ENCODE measurements at places on chromosomes 2 and 18.

DNA sequence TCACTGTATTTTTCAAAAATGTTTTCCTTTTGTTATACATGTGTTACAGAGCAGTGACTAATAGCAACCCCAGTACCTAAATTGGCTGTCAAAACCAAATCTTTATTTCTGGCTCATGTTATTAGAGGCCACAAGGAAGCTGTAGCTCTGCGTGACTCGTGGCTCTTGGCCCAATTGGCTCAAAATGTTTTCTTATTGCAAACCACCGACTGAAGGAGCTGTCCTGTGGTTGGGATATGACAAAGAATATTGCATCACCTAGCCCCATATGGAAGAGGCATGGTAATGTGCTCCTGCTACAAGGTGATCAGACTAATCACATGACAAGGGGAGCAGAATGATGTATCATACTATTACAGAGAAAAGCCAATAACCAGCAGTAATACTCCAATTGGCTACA lies 1058.5 kb downstream of the CBLN2 start:
- DNase-seq: no peak

DNA sequence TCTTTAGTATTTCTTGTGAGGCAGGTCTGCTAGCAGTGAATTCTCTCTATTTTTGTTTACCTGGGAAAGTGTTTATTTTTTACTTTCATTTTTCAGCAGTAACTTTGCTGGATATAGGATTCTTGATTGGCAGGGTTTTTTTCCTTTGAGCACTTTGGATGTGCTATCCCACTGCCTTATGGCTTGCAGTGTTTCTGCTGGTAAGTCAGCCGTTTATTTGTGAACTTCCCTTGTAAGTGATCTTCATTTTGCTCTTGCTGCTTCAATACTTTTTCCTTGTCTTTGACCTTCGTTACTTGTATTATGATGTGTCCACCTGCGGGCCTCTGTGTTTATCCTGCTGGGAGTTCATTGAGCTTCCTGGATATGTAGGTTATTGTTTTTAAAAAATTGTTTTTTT lies 54.7 kb downstream of the SLC66A2 start:
- no peak for DNase-seq

DNA sequence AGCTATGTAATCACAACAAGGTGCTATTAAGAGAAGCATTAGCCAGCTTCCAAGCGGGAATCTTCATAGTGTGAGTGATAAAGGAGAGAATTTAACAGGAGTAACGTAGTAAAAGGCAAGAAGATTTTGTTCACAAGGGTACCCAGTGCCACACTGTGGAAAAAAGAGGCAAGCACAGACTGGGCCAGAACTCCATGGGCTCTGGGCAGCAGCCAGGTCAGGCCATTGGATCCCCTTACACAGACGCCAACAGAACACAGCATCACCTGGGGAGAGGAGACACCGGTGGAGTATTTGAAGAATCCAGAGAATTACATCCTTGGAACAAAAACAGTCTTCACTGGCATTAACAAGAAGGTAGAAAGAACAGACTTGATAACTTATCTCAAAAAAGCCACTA lies 21.2 kb downstream of the AMER3 start:
- no peak for DNase-seq

DNA sequence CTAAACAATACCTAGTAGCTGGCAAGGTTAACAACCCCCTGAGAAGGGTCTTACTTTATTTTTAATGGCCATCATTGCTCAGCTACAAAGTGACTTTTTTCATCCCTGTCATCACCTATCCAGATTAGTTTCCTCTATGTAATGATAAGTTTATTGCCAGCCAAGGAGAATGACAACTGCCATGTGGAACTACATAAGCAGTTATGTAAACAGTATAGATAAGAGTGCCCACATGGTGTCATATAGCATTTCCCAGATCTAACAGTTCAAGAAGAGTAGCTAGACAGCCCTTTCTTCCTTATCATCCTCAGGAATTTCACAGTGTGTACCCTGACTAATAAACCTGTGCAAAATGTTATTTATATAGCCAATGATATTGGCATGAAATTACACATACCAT lies 240.2 kb upstream of the PIK3C3 start:
- DNase-seq: no peak

DNA sequence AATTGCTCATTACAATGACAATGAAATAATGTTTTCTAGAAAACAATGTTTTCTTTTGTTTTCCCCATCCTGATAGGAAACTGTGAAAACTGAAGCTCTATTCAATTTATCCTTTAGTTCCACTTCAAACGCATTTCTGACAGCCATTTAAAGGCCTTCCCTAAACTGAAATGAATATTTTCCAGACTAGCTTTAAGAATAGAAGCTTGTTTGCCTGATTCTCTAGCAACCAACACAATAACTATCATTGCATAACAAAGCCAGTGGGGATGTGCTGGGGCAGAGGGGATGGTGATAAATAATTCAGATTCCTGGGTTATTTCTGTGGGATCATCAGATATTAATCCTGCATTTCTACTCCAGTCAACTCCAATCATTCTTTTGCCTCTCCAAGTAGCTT lies 427.1 kb downstream of the RND3 start:
- DNase-seq: no peak

DNA sequence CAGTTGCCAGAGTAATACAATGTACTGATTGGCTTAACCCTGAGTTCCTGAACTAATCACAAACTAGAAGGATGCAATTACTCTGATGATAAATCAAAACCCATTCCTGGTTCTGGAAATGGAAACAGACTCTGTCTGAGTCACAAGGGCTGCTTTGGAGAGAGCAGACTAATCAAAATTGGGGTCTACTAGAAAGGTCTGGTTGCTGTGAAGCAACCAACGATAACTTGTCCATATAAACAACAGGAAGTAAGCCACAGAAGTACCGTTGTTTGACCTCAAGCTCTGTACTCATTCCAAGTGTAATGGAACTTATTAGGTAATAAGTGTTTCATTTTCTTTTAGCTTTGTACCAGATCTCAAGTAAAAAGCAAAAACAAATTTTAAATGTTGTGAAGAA lies 49.7 kb downstream of the RASGRP3 start:
- no peak for DNase-seq

GRCh38 chr18:32915516-32915915 lies 142.7 kb upstream of the KLHL14 start:
- no peak for DNase-seq

DNA sequence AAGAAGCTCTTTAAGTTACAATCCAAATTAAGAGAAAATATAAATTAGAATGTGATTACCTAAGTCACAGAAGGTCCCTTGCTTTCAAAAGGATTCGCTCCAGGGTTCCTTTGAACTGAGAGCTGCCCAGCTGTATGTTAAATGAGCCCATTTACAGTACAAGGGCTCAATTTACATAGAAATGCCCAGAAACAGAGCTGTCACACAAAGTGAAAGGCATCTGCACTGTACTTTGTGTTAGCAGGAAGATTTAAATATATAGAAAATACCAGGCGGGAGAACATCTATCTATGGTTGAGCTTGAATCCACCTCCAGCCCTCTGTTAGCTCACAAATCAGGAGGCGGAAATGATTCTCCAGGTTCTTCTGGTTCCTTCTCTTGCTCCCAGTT lies 272.9 kb downstream of the PAX3 start:
- no peak for DNase-seq

DNA sequence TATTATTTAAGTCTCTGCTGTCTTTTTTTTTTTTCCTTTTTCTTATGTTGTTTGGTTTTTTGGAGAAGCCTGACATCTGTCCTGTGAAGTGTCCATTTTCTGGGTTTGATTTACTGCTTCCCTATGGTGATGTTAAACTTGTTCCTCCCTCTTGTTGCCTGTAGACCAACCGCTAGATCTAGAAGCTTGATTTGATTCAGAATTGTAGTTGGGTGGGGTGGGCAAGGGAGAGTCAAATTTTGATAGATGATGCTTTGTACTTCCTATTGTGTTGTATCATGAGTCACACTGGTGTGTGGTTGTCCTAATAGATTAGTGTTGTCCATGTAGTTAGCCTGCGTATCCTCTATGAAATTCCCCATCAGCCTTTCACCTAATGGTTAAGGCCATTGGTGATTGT lies 35.4 kb downstream of the CAB39 start:
- DNase-seq: no peak

GRCh38 chr2:191298306-191298705 lies 53.1 kb downstream of the MYO1B start:
- DNase-seq: no peak

GRCh38 chr2:206260188-206261012 lies 14.1 kb upstream of the ZDBF2 start:
- no peak for DNase-seq

DNA sequence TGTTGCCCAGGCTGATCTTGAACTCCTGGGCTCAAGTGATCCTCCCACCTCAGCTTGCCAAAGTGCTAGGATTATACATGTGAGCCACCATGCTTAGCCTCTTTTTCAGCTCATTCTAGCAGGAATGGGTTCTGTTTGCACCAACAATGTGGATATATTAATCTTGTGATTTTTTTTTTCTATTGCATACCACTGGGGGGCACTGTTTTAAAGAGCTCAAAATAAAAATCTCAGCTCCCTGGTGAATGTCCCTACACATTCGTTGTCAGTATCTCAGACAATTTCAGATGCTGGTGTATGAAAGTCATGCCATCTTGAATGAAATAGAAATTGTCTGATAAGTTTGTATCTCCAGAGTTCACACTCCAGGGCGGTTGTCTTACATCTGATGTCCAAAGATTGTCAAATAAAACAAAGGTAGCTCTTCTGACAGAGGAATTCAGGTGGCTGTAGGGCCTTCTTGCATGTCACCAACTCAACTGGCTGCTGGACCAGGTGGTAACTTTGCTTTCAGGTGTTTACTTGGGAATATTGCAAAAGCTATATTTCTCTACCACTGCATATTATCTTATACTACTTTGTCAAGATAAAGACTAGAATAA lies 3.1 kb upstream of the MATN3 start:
- no peak for DNase-seq

GRCh38 chr2:56315376-56315775 lies 131.6 kb downstream of the CCDC85A start:
- no peak for DNase-seq

DNA sequence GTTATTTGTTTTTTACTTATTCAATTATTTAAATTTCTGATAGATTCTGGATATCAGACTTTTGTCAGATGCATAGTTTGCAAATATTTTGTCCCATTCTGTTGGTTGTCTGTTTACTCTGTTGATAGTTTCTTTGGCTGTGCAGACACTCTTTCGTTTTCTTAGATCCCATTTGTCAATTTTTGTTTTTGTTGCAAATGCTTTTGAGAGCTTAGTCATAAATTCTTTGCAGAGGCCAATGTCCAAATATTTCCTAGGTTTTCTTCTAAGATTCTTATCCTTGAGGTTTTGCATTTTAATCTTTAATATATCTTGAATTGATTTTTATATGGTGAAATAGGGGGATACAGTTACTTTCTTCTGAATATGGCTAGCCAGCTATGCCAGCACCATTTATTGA lies 112.7 kb upstream of the SESTD1 start:
- no peak for DNase-seq

DNA sequence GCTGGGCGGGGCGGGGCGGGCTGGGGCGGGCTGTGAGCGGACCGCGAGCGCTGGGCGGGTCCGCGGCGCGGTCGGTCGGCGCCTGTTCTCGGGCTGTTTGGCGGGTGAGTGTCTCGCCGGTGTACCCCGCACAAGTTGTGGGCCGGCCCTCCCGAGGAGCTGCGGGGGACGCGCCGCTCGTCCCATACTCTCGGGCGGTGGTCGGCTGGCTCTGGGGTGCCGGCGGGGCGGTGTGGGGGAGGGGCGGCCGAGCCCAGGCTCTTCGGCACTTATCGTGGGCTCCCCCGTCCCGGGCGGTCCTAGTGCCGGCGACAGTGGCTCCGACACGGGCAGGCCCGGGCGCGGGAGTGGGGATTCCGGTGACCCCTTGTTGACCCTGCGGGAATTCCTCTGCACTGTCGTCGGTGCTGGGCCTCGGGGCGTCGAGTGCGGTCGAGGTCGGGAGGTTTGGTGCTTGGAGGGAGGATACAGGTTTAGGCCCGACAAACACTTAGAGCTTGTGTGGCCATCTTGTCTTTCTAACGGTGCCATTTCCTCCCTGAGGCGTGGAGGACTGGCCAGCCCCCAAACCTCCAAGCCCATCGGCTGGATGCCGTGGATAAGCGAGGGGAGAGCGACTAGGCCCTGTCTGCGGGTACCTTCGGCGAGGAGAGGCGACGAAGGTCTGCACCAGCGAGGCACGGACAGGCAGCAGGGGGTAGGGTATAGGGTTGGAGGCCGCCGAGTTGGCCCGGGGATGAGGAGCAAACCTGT lies at the start of gene SEPTIN2:
SEPTIN2 (plus strand) TSS at position 47 of the 753 bp plus-strand sequence. CDS start 8,308 bp downstream, outside the sequence.
- DNase-seq: peak; percentile 50

GRCh38 chr18:48840491-48840877 lies 110.3 kb downstream of the SMAD7 start:
- no peak for DNase-seq

- no peak for DNase-seq
These were observed 49.9 kb upstream of the HS6ST1 start for GRCh38 chr2:128368437-128369107.

- DNase-seq: no peak
These were observed 33.9 kb downstream of the NBAS start for GRCh38 chr2:15527074-15527739.

DNA sequence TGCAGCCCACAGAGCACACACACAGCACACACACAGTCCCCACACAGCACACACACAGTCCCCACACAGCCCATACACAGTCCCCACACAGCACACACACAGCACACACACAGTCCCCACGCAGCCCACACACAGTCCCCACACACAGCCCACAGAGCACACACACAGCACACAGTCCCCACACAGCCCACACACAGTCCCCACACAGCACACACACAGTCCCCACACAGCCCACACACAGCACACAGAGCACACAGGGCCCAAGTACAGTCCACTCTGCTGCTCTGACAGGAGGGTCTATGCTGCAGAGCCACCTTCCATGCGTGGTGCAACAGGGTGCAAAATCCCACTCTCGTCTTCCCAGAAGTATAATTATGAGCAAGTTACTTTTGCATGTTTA lies 240.5 kb upstream of the SALL3 start:
- no peak for DNase-seq

DNA sequence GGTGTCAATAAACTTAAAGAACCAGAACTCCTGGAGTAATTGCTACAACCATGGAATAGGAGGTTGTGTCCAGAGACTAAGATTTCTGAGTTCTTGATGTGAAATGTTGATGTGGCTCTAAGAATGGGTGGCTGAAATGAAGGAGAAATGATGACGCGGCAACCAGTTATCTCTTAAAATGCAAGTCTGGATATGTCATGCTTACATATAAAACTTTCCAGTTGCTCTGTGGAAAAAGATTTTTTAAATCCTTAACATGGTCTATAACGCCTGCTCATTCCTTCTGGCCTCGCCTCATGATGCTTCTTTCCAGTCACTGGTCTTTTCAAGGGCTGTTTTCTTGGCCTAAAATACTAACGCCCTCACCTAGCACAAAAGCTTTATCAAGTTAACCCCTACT lies 23.5 kb upstream of the MYO1B start:
- DNase-seq: no peak

GRCh38 chr2:218229239-218229638 lies 12.2 kb downstream of the ARPC2 start:
- DNase-seq: peak; percentile 30

- DNase-seq: no peak
These were observed 87.7 kb downstream of the PRKRA start for GRCh38 chr2:178363252-178363651.

Measured in activated CD8-positive, alpha-beta memory T cell treated with anti-CD3 and anti-CD28 coated beads for 4 hours (primary cell).